ENCODE measurements at places on chromosomes 6 and 20.

DNA sequence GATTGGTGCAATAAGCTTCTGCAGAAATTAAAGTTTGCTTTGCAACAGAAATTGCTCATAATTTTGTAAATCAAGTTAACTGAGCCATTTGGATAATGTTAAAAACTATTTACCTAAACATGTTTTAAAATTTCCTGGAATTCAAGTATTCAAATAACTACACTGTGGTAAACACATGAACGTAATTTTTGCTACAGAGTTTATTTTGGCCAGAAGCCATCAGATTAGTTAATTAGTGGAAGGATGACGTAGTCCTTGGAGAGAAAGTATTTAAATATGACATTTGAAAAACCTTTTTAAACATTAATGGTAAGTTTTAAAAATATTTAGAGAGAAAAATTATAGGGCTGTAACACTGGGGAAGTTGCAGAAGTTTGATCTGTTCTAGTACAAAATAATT is 121.2 kb upstream of the UST start:
- DNase-seq = no peak

- no peak for DNase-seq
Observed at GRCh38 chr6:5205877-5206850, 54.6 kb downstream of the LYRM4 start.

- DNase-seq = no peak
Observed at GRCh38 chr6:43895656-43896328, 125.8 kb downstream of the VEGFA start.

- DNase-seq = no peak
Observed at GRCh38 chr6:168348186-168348585, 28.6 kb upstream of the DACT2 start.

GRCh38 chr6:70706491-70707123 is 38.9 kb downstream of the SMAP1 start:
- peak; percentile 10 for DNase-seq

- no peak for DNase-seq
Observed at GRCh38 chr20:11249683-11250082, 575.9 kb upstream of the JAG1 start.

- no peak for DNase-seq
Observed at GRCh38 chr20:13683833-13684232, 45.1 kb upstream of the TASP1 start.

DNA sequence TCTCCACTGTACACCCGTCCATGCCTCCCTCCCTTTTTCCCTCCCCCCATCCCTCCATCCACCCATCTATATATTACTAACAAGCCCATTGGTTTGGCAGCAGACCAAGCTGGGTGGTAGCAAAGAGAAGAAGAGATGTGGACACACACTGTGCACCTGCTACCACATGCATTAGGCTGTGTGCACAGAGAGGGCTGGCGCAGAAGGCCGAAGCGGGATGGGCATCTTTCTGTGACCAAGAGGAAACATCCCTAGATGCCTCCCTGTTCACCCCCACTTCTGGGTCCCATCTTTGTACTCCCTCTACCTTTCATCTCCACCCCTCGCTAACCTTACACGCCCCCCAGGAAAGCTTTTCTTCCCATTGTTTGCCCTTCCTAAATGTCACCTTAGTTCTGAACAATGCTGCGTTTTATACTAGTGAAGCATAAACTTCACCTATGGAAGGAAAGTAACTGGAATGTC is 64.9 kb upstream of the AFDN start:
- no peak for DNase-seq

DNA sequence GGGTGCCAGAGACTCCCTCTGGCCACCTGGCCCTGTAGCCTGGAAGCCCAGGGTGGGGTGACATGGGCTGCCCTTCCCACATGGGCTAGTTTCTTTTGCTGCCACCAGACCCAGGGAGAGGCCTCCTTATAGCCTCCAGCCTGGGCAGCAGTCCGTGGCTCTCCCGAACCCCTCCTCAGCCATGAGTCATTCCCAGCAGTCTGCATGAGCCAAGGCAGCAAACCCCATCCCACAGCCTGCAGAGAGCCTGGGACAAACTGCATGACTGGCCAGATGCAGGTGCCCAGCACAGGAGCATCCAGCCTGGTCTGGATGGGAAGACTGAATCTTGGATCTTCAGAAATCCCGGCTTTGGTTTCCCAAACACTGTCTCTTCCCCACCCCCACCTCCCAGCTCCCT is 75.7 kb downstream of the MRPL14 start:
- no peak for DNase-seq

DNA sequence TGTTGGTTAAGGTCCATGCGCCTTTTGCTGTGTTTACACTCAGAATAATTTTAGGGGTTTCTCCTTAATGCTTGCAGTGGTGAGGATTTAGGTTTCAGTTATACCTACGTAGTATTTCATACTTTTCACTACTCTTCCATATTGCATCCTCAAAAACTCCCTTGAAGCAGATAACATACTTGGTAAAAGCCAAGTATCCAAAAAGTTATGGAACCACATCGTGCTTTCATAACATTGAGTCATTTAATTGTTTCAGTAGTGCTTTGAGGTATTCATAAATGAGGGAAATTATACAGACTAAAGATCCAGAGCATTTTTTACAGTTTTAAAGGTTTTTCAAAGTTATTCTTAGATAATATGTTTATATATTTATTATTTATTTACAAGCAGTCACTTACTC is 4.0 kb upstream of the ATXN1 start:
- no peak for DNase-seq

GRCh38 chr6:138989098-138989983 is 1.3 kb upstream of the REPS1 start:
- no peak for DNase-seq

DNA sequence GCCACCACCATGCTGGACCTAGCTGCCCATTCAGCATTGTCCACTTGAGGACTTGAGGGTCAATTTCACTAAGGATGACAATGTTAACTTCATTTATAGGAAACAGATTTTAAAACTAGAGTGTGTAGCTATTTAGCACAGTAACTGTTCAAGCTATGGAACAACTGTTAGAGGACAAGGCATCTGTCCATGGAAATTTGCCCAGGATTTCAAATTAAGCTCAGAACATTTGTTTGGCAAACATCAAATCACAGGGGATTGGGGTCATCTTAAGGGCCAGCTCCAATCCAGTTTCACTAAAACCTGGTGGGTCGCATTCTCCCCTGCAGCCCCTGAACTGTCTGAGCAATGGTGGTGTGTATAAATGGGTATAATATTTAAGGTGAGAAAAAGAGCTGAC is 35.1 kb downstream of the PM20D2 start:
- no peak for DNase-seq

GRCh38 chr20:48600470-48600945 is 227.3 kb downstream of the PREX1 start:
- DNase-seq = no peak

GRCh38 chr20:36094497-36094896 is 60.0 kb upstream of the EPB41L1 start:
- DNase-seq = no peak

DNA sequence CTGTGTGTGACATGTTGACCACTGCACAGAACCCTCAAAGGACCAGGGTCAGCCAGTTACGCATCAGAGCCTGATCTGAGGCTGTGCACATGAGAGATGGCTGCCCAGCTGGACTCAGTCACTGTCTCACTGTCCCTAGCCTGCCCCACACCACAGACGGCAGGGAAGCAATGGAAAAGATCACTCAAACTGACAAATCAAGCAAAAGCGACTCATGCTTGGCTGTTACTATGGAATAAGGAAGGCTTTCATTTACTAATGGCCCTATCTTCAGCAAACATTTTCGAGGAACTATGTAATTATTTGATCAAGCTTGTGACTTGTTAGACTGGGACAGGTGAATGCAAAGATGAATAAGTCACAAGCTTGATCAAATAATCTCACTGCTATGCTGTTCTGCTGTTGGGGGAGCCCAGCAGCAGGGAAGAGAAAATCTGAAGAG is 137.0 kb downstream of the SLC23A2 start:
- no peak for DNase-seq

DNA sequence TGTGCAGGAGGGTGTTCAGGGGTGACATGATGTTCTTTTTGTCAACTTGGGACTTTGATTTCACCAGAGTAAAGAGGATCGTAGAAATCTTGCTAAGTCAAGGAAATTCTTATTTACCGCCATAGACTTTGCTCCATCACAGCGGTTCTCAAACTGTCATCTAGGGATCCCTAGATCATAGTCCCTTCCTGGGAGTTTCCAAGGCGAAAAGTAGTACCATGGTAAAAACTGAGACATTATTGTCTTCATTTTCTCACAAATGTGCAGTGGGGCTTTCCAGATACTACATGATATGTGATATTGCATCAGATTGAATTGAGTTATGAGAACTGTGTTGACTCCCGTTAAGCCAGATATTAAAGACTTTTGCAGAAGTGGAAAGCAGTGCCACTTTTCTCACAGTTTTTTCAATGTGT is 79.7 kb downstream of the JARID2 start:
- no peak for DNase-seq

- DNase-seq = no peak
Observed at GRCh38 chr6:140636271-140636907, 1261.9 kb upstream of the CITED2 start.

- no peak for DNase-seq
Observed at GRCh38 chr6:121664158-121664557, 228.7 kb downstream of the GJA1 start.

- DNase-seq = no peak
Observed at GRCh38 chr6:157314705-157315321, 8.5 kb downstream of the TMEM242 start.

GRCh38 chr6:51843456-51844056 is 243.9 kb downstream of the PKHD1 start:
- no peak for DNase-seq

DNA sequence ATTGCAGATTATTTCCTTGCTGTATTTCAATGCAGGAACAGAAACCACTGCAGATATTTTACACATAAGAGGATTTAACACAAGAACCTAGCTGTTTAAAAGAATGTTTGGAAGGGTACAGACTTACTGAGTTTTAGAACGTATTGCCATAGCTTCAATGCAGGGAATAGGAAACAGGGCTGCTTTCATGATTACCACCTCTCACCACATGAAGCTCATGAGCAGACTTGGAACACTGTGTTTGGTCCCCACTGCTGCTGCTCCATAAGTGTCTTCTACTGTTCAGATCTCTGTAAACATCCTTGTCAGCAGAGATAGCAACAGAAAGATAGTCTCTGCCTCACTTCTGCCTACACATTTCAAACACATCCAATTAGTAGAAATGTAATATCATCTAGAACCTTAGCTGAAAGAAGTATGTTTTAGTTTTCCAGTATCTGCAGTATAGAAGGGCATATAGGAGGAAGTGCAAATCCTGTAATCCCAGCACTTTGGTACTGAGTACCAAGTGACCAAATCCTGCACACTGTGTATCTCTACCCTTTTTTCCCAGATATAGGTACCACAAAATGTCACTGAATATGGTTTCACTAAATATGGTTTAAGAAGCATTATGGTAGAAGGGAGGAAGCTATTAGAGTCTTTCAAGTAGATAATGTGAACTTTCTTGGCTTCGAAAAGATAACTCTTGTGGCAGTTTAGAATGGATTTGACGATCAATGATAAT is 51.9 kb downstream of the STXBP5 start:
- DNase-seq = no peak

GRCh38 chr6:6635291-6635690 is 46.8 kb downstream of the LY86 start:
- no peak for DNase-seq

- no peak for DNase-seq
Observed at GRCh38 chr6:106448000-106448426, 87.5 kb downstream of the CRYBG1 start.

GRCh38 chr6:52409499-52409898 is 10.6 kb upstream of the EFHC1 start:
- no peak for DNase-seq

- no peak for DNase-seq
Observed at GRCh38 chr6:139436200-139436956, 61.9 kb upstream of the CITED2 start.

GRCh38 chr6:142071981-142072380 is 60.7 kb upstream of the GJE1 start:
- no peak for DNase-seq

GRCh38 chr6:30554962-30555815 is 1.1 kb downstream of the GNL1 start:
- DNase-seq = no peak

DNA sequence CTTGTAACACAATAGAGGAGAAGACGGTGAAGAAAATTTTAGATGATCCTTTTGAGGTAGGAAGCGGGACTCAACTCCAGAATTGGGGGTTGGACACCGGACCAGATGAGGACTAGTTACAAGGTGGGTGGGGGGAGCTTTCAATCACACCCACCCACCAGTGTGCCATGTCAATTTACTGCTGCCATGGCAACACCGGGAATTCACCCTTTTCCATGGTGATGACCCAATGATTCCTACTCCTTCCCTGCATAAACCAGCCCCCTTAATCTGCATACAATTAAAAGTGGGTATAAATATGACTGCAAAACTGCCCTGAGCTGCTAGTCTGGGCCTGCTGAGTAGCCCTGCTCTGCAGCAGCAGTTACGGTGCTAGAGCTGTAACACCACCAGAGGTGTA is 14.7 kb downstream of the RAD21L1 start:
- no peak for DNase-seq

- no peak for DNase-seq
Observed at GRCh38 chr20:47686545-47686944, 98.7 kb downstream of the SULF2 start.

DNA sequence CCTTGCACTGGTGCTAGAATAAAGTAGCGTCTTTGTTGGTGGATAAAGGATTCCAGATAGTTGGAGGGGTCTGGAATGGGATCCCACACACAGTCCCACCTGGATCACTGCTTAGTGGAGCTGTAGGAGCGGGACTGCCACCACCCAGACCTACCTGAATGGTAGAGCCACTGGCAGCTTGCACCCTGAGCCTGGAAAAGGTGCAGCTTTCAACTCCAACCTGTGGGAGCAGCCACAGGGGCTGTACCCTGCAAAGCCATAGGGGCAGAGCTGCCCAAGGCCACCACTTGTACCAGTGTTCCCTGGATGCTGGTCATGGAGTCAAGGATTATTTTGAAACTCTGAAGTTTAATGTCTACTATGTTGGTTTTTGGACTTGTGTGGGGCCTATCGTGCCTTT is 26.9 kb downstream of the VTA1 start:
- DNase-seq = no peak

GRCh38 chr20:15682690-15683089 is 890.6 kb downstream of the KIF16B start:
- no peak for DNase-seq

GRCh38 chr6:29680904-29681303 is at the start of gene ZFP57:
Gene ZFP57, minus strand, starts transcription at chr6:29681152. Its CDS starts 4,149 bp downstream, at chr6:29677003.
- no peak for DNase-seq

GRCh38 chr6:142341855-142342330 is 40.1 kb downstream of the ADGRG6 start:
- DNase-seq = no peak

DNA sequence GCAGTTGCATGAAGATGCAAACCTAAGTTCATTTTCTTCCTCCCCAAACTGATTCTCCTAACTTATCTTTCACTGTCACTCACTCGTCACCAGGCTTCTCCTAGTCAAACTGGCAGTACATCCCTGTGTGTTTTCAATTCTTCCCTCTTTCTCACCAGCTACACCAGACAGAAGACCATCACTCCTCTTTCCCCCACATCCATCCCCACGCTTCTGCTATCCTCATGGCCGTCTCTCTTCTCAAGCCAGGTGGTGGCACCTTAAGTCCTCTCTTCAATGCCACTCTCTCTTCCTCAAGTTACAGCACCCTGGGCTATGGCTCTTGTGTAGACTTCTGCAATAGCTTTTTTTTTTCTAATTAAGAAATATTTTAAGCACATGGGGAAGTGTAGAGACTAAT is 14.4 kb upstream of the TREM2 start:
- DNase-seq = no peak
